ENCODE measurements at places on chromosomes 13 and 19.

DNA sequence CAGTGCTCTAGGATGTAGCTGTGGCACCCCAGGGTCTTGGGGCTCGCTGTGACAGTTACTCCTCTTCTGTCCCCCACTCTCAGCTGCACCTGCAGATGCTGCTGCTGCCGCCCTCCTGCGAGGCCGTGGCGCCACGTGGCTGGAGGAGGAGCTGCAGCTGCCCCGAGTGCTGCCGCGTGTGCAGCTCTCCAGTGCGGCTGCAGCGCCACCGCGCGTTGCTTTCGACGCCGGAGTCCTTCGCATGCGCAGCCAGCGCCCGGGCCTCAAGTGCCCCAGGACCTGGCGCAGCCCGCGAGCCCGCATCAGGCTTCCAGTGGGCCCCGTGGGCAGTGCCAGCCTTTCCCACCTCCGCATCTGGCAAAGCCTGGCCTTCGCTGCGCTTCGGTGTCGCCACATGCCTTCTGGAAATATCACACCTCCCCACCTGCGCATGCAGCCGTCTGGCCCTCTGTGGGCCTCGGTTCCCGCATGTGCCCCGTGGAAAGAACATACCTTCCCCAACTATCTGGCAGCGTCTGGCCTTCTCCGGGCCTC lies 692 bp upstream of the ZNF580 start:
- DNase-seq, result peak; percentile 69

DNA sequence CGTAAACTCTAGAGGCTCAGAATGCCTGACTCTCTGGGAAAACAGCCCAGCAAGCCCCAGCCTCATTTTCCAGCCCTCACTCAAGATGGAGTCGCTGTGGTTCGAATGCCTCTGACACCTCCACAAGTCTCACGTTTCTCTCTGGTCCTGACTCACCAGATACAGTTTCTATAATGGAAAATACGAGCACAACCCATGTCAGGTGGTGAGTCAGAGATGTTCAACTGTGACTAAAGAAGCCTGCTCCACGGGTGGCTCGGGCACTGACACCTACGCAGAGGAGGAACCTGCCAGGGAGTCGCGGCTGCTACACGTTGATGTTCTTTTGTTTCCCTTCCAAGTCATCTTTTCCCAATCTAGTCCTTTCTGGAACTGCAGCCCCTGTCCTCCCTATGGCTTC lies 87.1 kb upstream of the STK24 start:
- peak; percentile 35 for DNase-seq

- DNase-seq, result peak; percentile 51
Measured at GRCh38 chr19:10430505-10431253, 10.3 kb downstream of the PDE4A start.

- DNase-seq, result no peak
Measured at GRCh38 chr13:76950101-76950500, 1.8 kb downstream of the ACOD1 start.

All from trophoblast cell (in vitro differentiated cells and primary cell).